Forelimb muscle (tissue), 1 donor: ENCODE measurements at places on chromosomes 5 and 9.

DNA sequence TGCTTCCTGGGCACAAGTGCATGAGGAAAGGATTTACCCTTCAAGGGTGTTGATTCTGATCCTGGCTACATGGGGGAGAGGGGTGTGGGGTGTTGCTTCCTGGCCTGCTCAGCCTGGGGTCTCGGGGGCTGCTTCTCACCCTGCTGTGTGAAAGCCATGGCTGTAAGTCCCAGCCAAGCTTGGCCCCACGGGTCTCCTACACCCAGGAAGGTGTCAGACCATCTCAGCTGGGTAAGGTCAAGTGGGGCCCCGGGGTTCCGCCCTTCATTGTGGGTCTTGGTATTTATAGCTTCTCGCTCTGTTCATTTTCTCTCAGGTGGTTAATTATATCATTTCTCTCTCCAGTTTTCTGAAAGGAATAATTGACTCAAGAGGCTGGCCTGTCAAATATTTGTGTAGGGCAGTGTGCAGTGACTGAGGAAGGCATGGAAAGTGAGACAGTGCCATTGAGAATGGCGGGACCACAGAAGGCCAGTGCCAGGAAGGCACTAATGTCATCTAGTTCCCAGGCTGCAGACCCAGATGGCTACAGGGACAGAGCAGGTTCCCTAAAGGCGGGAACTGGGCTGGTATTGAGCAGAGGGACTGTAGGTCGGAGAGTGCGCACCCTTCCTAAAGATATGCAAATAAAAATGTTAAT is 126.0 kb downstream of the FOXD1 start:
- DNase-seq, result no peak

DNA sequence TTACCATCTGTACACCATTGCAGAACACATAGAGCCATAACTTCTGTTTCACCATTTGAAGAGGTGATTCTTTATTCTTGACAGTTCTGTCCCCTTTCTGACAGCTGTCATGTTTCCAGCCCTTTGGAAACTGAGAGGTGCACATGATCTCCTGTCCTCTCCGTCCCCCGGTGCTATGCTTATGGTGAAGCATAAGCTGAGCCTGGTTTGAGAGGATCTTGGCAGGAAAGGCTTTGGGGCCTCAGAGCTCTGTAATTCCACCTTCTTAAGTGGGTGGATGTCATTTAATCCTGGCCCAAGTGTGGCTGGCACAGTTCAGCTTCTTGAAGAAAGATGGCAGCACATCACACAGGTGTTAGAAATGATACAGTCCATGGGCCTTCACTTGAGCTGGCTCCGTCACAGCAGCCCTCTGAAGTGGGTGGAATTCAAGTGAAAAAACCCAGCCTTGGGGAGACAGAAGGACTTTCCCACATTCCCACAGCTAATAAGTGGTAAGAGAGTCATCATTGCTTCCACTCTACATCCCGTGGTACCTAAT is 30.7 kb upstream of the GRPEL2 start:
- DNase-seq, result no peak

- DNase-seq, result no peak
Measured at GRCh38 chr9:70557661-70558369, 143.4 kb upstream of the KLF9 start.

GRCh38 chr9:136074706-136075105 is 20.4 kb downstream of the NACC2 start:
- DNase-seq, result no peak

- no peak for DNase-seq
Measured at GRCh38 chr5:110053205-110053604, 363.5 kb downstream of the MAN2A1 start.

DNA sequence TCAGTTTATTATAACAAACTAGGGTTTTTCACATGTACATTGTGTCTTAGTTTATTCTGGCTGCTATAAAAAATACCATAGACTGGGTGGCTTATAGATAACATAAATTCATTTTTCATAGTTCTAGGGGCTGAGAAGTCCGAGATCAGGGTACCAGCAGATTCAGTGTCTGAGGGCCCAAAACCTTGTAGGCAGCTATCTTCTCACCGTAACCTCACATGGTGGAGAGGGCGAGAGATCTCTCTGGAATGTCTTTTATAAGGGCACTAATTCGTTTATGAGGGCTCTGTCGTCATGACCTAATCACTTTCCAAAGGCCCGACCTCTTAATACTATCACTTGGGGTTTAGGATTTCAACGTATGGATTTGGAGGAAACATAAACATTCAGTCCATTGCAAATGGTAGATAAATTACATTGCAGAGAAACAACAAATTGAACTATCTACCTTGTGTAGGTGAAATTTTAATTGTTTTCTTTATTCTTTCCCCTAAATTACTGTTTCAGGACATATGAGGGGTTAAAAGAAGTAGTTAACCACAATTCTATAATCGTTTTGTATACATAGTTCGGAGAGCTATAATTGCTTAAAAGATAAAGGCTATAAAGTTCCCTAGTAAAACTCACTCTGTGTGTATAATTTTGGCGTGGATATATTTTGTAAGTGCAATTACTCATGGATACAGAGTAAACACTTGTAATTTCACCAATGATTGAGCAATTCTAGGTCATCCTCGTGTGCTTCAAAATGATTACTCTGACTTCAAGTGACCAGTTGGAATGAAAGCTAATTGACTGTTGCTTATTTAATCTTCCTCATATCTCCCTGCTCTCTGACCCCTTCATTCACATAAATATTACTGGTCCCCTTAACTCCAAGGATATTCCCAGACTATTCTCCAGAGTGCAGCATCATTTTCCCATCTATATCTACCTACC is 247.5 kb upstream of the TMEM161B start:
- no peak for DNase-seq

GRCh38 chr9:111970827-111971226 is 74.2 kb downstream of the UGCG start:
- DNase-seq, result no peak

GRCh38 chr9:124291801-124292396 is 34.1 kb downstream of the NEK6 start:
- DNase-seq, result no peak

GRCh38 chr5:129554134-129554904 is 94.2 kb downstream of the ADAMTS19 start:
- DNase-seq, result no peak

GRCh38 chr9:12133416-12133815 is 559.8 kb upstream of the TYRP1 start:
- DNase-seq, result no peak

DNA sequence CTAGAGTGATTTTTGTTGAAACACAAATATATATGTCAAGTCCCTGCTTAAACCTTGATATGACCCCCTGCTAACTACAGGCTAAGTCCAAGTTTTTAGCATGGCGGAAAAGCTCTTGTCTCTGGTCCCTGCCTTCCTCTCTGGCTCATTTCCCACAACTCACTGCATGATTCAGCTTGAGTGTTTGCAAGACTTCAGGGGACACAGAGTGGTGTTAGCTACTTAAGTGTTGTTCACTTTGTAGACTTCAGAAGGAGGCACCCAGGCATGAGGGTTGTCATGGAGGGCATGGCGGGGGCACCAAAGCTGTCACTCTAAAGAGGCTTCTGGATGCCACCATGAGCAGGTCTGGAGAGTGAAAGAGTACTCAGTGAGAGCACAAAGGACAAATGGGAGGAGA is 362.4 kb upstream of the ACTBL2 start:
- DNase-seq, result no peak

GRCh38 chr9:105280691-105281090 is 36.2 kb downstream of the SLC44A1 start:
- no peak for DNase-seq

GRCh38 chr5:156934450-156935211 is 28.4 kb downstream of the TIMD4 start:
- no peak for DNase-seq

GRCh38 chr5:114367029-114367428 is 5.2 kb downstream of the KCNN2 start:
- DNase-seq, result no peak

- no peak for DNase-seq
Measured at GRCh38 chr5:159333545-159333925, 3.2 kb upstream of the IL12B start.

DNA sequence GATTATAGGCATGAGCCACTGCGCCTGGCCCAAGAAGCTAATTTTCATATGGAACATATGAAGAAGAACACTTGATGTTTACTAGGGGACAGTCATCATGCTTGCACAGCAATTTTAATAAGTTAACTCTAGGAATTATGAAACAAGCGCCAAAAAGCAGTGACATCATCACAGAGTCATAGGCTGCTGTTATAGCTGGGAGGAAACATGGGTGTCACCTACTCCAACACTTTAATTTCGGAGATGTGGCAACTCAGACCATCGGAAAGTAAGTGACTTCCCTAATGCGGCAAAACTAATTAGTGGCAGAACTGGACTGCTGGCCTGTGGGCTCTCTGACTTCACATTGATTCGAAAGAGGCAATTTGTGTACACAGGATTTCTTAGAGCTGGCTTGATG is 38.1 kb upstream of the EQTN start:
- no peak for DNase-seq
